ENCODE measurements at places on chromosomes 1 and 21.

GRCh38 chr1:81689531-81689941 lies 111.2 kb upstream of the ADGRL2 start:
- DNase-seq: no peak

DNA sequence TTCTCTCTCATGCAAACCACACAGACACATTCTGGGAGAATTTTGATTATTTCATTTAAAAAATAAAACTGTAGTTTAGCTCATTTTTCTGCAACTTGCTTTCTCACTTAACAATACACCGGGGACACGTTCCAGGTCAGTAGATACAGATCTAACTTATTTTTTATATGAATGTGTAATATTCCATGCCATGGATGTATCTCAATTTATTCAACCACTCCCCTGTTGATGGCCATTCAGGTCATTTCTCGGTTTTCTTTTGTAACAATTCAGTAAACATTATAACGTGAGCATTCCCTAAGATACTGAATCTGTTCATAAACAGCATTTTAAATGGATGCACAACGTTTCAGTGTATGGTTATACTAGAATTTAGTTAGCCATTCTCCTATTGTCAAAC lies 64.7 kb downstream of the CSMD2 start:
- no peak for DNase-seq

DNA sequence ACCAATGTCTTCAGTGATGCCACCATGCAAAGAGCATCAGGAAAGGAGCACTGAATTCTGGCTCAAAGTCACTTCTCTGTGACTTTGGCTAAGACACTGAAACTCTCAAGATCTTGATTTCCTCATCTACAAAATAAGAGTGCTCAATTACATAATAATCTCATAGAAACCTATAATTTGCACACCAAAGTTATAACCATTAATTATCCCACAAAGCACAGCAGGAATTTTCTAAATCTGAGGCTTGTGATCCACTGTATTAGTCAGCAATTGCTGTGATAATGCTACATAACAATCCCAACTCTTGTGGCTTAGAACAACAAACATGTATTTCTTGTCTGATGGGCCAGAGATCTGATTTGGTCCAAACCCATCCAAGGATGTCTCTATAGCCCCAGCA lies 108.7 kb downstream of the PSMG1 start:
- no peak for DNase-seq

- no peak for DNase-seq
These were observed 233.7 kb upstream of the NFIA start for GRCh38 chr1:60848583-60849188.

All from GDM1 (cell line).